ENCODE measurements at places on chromosomes 6 and 20.

- no peak for DNase-seq
Measured at GRCh38 chr6:138240476-138241245, 22.4 kb upstream of the PBOV1 start.

DNA sequence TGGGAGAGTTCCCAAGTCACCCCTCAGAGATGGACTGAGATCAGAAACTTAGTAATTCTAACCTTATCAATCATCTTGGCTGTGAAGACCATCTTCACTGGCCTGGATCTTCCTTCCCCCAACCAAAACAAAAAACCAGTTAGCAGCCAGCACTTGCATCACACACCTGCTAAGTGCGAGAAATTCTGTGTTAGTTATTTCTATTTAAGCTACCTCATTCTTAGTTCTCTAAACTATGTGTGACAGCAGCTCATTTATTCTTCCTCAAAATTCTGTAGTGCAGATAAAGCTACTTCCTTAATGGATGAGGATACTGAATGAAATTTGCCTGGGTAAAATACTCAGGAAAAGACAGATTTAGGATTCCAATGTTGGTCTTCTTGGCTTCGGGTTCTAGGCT lies 18.2 kb upstream of the TAGAP start:
- DNase-seq, result no peak

DNA sequence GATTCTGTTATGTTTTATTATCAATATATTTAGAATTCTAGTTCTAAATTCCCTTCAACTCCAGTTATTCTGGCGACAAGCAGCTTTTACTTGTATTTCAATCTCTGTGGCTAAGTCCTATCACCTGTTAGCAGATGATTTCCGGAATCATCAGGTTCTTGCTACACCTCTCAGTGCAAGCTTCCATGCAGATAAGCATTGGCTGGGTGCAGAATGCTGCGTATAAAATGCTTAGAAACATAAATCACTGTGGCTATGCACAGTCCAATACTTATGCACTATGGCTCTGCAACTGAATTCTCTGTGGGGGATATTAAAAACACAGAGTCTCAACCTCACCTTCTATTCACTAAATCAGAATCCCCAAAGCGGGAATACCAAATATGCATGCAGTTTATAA lies 720.0 kb downstream of the EYS start:
- DNase-seq, result no peak

DNA sequence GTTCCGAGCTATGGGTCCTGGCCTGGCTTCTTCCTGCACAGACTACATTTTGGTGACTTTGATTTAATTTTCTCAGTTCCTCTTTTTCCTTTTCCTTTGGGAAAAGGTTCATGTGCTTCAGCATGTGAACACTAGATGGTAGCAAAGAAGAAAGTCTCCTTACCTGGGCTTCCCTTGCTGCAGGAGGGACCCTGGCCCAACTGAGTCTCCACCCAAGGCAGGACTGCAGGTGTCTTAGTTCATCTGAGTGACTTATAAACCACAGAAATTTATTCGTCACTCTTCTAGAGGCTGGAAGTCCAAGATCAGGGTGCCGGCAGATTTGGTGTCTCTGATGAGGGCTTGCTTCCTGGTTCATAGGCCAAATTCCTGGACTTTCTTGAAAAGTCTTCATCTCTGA lies 163.2 kb downstream of the SYCP2 start:
- DNase-seq, result no peak

DNA sequence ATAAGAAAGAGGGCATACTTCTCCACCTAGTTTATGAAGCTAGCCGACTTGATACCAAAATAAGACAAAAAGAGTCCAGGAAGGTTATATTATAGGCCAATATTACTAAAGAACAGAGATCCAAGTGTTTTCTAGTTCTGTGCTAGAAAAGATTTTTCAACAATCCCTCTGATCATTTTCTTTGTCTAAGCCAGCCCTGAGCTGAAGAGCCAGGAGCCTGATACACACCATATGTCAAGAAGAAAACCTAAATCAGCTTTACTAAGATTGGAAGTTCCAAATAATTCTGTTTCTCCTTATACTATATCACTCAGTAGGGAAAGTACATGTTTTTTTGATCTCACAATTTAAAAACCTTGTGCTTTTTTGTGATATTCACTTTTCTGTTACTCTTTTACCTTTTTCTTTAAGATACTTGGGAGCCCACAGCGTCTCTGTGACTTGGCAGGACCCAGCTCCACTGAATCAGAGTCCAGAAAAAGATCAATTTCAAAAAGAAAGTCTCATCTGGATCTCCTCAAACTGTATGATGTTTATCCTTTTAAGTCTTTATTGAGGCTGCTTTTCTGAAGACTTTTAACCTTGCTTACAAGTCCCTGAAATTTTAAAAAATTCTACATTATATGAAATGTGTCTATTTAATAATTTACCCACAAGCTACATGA lies 43.0 kb upstream of the PBOV1 start:
- no peak for DNase-seq

GRCh38 chr20:53053595-53053994 lies 81.4 kb downstream of the TSHZ2 start:
- DNase-seq, result no peak

DNA sequence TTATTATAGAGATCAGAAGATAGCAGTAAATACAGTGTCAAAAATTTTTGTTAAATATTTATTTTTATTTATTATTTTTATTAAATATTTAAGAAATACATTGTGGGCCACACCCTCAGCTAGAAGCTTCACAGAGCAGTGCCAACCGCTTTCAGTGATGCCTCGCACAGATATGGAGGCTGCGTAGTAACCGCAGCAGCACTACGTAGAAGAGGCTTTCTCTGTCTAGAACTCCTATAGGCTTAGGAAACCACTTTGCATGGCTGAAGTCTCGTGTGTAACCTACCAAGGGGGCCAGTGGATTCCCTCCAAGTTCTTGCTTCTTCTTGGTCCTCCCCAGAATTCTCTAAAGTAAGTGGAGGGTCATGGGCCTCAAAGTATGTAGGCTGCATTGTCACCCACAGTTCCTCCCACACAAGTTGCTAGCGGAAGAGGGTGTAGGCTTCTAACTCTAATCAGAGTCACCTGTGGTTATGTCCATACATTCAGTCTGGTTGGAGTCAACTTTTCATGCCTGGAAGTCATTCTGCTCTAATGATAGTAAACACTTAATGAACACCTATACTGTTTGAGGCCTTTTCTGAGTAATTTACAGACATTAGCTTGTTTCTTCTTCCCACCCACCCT lies 285.6 kb downstream of the CDKAL1 start:
- no peak for DNase-seq

DNA sequence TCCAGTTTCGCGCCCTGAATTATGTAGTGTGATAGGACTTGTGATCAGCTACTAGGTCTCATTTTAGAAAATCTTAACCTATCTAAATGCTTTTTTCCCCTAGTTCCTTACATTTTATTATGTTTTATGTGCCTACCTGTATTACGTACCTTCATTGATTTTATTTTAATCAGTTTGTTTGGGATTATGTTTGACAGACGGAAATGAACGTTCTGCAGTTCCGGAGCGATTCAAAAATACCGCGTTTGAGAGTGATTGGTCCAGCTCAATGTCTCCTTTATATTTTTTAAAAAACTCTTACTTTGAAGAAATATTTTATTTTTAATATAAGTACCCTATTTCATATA lies 114.3 kb upstream of the BTN3A2 start:
- no peak for DNase-seq

GRCh38 chr6:70864401-70864800 lies 92.5 kb downstream of the B3GAT2 start:
- DNase-seq, result no peak

DNA sequence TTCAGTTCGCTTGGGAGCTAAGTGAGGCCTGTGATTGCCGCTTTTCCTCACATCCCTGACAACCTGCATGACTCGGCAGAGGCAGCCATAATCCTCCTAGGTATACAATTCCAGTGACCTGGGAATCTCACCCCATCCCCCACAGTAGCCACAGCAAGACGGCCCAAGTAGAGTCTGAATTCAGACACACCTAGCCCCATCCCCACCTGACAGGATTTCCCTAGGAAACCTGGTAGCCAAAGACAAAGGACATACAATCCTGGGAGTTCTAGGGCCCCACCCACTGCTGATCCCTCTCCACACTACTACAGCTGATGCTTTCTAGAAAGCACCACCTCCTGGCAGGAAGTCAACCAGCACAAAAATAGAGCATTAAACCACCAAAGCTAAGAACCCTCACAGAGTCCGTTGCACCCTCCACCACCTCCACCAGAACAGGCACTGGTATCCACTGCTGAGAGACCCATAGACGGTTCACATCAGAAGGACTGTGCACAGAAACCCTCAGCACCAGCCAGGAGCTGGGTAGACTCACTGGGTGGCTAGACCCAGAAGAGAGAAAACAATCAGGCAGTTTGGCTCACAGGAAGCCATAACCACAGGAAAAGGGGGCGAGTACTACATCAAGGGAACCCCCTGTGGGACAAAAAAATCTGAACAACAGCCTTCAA lies 17.9 kb upstream of the RUNX2 start:
- DNase-seq, result no peak

DNA sequence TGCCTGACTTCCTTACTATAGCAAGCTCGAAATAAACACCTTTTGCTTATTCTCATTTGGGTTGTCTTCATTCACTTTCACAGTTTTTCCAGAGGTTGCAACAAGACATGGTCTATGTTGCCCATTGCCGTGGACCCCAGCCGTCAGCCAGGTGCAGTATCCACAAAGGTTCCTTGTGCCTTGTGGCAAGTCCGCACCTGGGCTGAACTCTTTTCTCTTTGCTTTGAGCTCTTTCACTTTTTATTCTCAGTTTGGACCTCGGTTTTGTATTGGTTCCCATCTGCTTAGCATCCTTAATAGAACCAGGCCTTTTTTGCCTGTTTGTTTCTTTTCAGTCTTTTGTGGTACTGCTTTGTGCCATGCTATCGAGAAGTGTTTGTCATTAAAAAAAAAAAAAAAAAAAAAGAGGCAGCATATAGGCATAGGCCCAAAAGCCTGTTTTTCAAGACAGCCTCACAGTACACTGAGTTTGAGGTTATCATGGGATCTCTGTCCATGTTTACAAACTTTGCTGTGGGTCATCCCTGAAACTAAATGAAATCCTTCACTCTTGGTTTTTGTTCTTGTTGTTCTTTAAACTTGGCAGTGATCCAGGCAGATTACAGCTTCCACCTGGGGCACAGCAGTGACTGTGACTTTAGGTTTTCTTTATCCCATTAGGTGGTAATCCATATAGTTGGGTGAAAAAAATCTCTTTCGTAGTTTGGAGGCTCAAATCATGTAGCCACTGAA lies 33.3 kb downstream of the GSTA3 start:
- DNase-seq, result no peak

GRCh38 chr6:163716690-163717089 lies 302.2 kb downstream of the QKI start:
- DNase-seq, result no peak

- no peak for DNase-seq
Measured at GRCh38 chr6:161181121-161181520, 92.7 kb downstream of the AGPAT4 start.

GRCh38 chr6:136289327-136289578 lies 393 bp downstream of the BCLAF1 start:
- DNase-seq, result peak; percentile 89

GRCh38 chr6:162181741-162182401 lies 545.7 kb downstream of the PRKN start:
- no peak for DNase-seq

GRCh38 chr20:18511571-18511970 lies 3.8 kb downstream of the SEC23B start:
- DNase-seq, result no peak

GRCh38 chr6:133855991-133856370 lies 32.9 kb upstream of the TCF21 start:
- DNase-seq, result no peak

DNA sequence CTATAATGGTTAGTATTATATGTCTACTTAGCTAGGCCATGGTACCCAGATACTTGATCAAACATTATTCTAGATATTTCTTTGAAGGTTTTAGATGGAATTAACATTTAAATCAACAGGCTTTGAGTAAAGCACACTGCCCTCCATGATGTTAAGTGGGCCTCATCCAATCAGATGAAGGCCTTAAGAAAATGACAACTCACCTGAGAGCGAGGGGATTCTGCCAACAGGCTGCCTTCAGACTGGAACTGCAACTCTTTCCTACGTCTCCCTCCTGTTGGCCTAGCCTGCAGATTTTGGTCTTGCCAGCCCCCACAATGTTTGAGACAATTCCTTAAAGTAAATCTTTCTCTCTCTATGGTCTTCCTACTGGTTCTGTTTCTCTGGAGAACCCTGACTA lies 137.3 kb downstream of the AHI1 start:
- DNase-seq, result no peak

- no peak for DNase-seq
Measured at GRCh38 chr20:57749131-57749690, 39.4 kb upstream of the PMEPA1 start.

- peak; percentile 30 for DNase-seq
Measured at GRCh38 chr20:37095108-37095598, 644 bp downstream of the RBL1 start.

GRCh38 chr6:142088858-142089216 lies 43.9 kb upstream of the GJE1 start:
- DNase-seq, result no peak

- DNase-seq, result no peak
Measured at GRCh38 chr6:122676688-122677087, 66.5 kb downstream of the PKIB start.

GRCh38 chr6:138013959-138014358 lies 93.3 kb downstream of the PERP start:
- DNase-seq, result no peak

DNA sequence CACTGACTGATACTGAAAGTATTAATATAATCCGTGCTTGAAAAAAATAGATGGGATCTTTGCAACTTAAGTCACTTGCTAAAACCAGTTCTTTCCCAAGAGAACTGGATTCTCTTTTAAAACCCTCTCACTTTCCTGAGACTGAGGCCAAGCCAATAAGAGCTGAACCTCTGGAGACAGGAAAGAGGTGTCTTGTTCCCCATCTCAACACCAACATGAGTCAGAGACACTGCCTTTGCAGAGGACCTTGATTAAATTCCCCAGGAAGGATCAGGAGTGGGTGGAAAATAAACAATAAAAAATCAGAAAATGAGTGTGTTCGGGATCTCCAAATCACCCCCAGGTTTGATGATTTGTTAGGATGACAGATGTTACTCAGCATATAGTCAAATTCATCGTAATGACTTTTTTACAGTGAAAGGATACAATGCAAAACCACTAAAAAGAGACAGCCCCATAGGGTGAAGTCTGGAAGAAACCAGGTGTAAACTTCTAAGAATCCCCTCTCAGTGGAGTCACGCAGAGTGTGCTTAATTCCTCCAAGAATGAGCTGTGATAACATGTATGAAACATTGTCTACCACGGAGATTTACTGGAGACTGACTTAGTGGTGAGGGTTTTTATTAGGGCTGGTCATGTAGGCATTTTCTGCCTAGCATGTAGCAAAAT lies 122.8 kb upstream of the BEND3 start:
- DNase-seq, result no peak

DNA sequence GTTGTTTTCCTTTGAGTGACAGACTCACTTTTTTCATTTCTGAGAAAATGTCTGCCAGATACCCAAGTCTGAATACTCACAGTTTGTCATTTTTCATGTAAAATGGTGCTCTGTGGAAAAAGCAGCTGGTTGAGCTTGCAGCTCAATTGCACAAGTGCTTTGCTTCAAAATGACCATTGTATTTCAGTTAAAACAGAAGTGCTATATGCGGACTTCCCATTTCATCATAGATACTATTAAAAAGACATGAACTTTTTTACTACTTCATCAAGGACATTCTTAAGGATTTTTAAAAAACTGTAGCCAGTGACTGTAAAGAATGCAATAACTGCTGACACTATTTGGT lies 61.5 kb downstream of the KCNS1 start:
- no peak for DNase-seq

Measured in activated T-cell treated with anti-CD3 and anti-CD28 coated beads for 24 hours (primary cell).